ENCODE measurements at places on chromosomes 11 and 22.

DNA sequence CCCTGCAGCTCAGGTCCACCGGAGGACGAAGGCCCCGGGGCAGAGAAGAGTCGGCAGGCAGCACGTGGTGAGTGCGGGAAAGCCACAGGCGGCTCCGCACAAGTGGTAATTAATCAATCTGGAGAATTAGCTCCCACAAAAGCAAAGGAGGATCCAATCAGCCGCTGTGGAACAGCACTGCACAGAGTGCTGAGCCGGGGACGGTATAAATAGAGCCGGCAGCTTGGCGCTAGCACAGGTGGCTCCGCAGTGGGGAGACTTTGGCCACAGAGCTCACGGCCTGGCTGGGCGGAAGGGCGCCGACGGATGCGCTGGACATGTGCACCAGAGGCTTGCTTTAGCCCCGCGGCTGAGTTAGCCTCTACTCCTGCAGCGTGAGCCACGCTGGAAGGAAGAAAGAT is 48.9 kb downstream of the IGSF9B start:
- no peak for DNase-seq

DNA sequence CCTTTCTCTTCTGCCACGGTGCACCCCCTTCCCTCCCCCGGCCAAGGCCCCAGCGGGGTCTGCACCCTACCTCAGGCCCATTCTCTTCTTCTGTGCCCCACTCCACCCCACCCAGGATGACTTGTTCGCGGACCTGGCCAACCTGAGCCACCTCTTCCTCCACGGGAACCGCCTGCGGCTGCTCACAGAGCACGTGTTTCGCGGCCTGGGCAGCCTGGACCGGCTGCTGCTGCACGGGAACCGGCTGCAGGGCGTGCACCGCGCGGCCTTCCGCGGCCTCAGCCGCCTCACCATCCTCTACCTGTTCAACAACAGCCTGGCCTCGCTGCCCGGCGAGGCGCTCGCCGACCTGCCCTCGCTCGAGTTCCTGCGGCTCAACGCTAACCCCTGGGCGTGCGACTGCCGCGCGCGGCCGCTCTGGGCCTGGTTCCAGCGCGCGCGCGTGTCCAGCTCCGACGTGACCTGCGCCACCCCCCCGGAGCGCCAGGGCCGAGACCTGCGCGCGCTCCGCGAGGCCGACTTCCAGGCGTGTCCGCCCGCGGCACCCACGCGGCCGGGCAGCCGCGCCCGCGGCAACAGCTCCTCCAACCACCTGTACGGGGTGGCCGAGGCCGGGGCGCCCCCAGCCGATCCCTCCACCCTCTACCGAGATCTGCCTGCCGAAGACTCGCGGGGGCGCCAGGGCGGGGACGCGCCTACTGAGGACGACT is 15.9 kb downstream of the RTN4RL2 start:
- DNase-seq = peak; percentile 47

GRCh38 chr11:19162951-19163505 is 38.8 kb downstream of the CSRP3 start:
- DNase-seq = no peak

GRCh38 chr11:78981153-78981552 is 406.5 kb upstream of the NARS2 start:
- no peak for DNase-seq

GRCh38 chr11:92451063-92451462 is 226.4 kb downstream of the FAT3 start:
- DNase-seq = no peak

- no peak for DNase-seq
Measured at GRCh38 chr11:132490978-132491377, 1041.3 kb downstream of the OPCML start.

DNA sequence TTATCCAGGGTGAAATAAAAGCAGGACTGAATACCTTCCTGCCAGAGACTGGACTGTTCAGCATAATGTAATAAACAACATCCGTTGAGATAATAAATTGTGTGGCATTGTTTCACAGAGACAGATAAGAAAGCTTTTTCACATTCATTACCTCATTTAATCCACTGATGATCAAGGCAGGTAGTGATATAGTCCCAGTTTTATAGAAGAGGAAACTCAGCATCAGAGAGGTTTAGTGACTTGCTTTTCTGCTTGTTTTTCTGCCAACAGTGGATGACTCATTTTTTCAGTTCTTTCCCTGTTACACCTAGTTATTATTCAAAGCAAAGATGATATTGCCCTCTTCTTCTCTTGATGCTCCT is 4.0 kb downstream of the MYO18B start:
- no peak for DNase-seq
